ENCODE measurements at places on chromosomes 6 and 20. TPM values are rescaled to one million over a fixed set of nuclear protein-coding genes. Genes with fewer than 3 reads are reported as not detected.

GRCh38 chr6:10808376-10808775, 30.0 kb downstream of the MAK start:
- no peaks in the 10 kb centered on the region for H3K4me1 ChIP-seq
- no peaks in the 10 kb centered on the region for H3K36me3 ChIP-seq
- DNase-seq: no peak
- H3K4me3 ChIP-seq: no peak overlapping the region
- no peaks in the 10 kb centered on the region for H3K27me3 ChIP-seq

DNA sequence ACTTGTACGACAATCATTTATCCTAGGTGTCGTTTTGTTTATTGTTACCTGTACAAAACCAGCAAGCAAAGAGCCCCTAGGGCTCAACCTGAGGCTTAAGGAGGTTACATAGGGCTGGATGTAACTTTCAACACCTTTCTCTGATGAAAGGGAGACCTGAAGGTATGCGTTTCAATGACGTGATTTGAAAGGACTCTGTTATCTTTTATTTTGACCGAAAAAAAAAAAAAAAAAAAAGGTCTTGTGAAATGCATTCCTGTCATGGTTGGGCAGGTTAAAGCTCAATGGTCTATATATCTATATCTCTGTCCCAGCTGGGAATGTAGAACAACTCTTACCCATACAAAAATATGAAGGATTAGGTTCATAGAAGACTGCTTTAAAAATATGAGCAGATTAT, 78.7 kb upstream of the SASH1 start:
- no peak overlapping the region for H3K27ac ChIP-seq
- H3K36me3 ChIP-seq: no peaks in the 10 kb centered on the region
- H3K27me3 ChIP-seq: no peaks in the 10 kb centered on the region
- DNase-seq: no peak

GRCh38 chr6:47278545-47278944, 31.2 kb downstream of the TNFRSF21 start:
- no peaks in the 10 kb centered on the region for H3K4me1 ChIP-seq
- H3K36me3 ChIP-seq: no peaks in the 10 kb centered on the region
- no peak overlapping the region for H3K4me3 ChIP-seq

GRCh38 chr6:147173140-147173539, 31.1 kb upstream of the STXBP5 start:
- H3K4me3 ChIP-seq: no peak overlapping the region
- no peak for DNase-seq
- H3K4me1 ChIP-seq: peaks cover 26% of the 10 kb centered on the region
- no peaks in the 10 kb centered on the region for H3K27me3 ChIP-seq

DNA sequence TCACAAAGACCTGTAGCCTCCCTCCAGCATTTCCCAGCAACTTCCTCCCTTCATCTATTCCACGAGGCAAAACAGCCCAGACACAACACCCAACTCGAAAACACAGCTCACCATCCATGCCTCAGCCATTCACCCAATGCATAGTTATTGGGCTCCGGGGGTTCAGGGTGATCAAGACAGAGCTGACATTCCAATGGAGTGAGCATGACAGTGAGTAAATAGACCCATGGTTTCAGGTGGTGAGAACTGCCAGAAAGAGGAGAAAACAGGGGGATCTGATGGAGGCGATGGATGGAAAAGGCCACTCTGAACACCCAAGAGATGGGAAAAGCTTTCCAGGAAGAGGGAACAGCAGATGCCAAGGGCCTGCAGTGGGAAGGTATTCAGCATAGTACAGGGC, 5.9 kb downstream of the CASS4 start:
- H3K27me3 ChIP-seq: no peaks in the 10 kb centered on the region
- H3K4me3 ChIP-seq: no peak overlapping the region
- H3K27ac ChIP-seq: peak overlapping the region; percentile 62
- peaks cover 49% of the 10 kb centered on the region for H3K4me1 ChIP-seq

GRCh38 chr6:27101824-27102223, 145.7 kb upstream of the PRSS16 start:
- H3K4me1 ChIP-seq: no peaks in the 10 kb centered on the region
- no peak overlapping the region for H3K27ac ChIP-seq
- DNase-seq: no peak
- no peaks in the 10 kb centered on the region for H3K27me3 ChIP-seq

GRCh38 chr6:87483929-87484328, 11.2 kb downstream of the SLC35A1 start:
- no peak overlapping the region for H3K4me3 ChIP-seq
- peaks cover 9% of the 10 kb centered on the region for H3K36me3 ChIP-seq
- DNase-seq: no peak
- H3K27me3 ChIP-seq: no peaks in the 10 kb centered on the region
- peaks cover 5% of the 10 kb centered on the region for H3K4me1 ChIP-seq

DNA sequence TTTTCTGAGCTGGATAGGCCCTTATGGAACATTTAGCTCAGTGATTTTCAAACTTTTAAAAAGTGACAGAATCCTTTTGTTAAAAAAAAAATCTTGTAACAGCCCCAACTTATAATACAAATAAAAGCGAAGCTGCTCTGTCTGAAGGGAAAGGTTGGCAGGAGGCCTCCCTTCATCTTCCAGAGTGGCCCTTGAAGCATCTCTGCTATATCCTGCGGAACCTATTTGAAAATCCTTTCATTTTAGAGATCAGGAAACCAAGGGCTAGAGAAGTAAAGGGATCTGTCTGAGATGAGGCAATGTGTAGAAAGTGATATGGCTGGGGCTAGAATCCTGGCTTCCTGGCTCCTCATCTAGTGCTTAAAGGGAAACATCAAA, 107.8 kb downstream of the UBE3D start:
- no peak for DNase-seq
- peaks cover 47% of the 10 kb centered on the region for H3K4me1 ChIP-seq
- H3K4me3 ChIP-seq: no peak overlapping the region
- H3K36me3 ChIP-seq: no peaks in the 10 kb centered on the region
- no peak overlapping the region for H3K27ac ChIP-seq

GRCh38 chr6:16782278-16782677, 21.0 kb upstream of the ATXN1 start:
- H3K4me3 ChIP-seq: no peak overlapping the region
- H3K36me3 ChIP-seq: no peaks in the 10 kb centered on the region
- no peak overlapping the region for H3K27ac ChIP-seq
- DNase-seq: no peak
- H3K27me3 ChIP-seq: no peaks in the 10 kb centered on the region
- no peaks in the 10 kb centered on the region for H3K4me1 ChIP-seq

GRCh38 chr6:72936766-72937559, 288.3 kb downstream of the KHDC1L start:
- H3K27me3 ChIP-seq: no peaks in the 10 kb centered on the region
- H3K4me3 ChIP-seq: no peak overlapping the region
- no peaks in the 10 kb centered on the region for H3K36me3 ChIP-seq
- no peak overlapping the region for H3K27ac ChIP-seq
- no peak for DNase-seq

Gene RAB44
- total RNA-seq: under 0.01 TPM

Gene SIRPA
- total RNA-seq: 13.8 TPM
